GM12864 (cell line): ENCODE measurements at places on chromosomes 1 and 21.

- DNase-seq, result no peak
Measured at GRCh38 chr1:226360106-226360746, 47.7 kb downstream of the PARP1 start.

DNA sequence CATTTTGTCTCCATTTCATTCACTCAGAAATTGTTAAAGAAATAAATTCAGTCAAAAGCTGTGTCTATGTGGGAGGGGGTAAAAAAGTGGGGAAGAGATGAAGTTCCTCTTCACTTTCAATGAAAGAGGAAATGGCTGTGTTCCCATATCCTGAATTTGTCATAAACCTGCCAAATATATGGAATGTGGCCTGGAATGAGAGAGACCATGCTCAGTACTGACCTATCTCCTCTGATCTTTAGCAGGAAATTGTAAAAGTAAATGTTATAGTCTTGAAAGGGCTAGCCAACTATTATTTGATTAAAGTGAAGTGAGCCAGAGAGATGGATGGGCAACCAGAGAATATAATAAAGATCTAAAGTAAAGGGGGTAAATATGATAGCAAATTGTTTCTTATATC is 130.3 kb upstream of the C21orf91 start:
- DNase-seq, result no peak

GRCh38 chr21:33898586-33898985 is 17.0 kb downstream of the ATP5PO start:
- no peak for DNase-seq

DNA sequence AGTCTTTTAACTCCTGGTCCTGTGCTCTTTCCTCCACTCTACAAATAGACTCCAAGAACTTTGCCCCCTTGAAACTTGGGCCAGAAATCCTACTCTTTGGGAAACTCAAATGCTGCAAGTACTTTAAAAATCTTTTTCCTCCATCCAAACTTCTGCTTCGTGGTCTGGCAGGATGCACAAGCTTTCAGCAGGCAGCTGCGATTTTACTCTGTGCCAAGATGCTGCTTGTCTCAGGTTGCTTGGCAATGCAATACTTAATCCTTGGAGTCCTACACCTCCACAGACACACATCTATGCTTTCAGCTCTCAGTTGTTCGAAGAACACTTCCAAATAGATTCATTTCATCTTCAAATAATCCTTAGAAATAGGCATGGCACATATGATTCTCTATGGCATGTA is 435.3 kb upstream of the USP24 start:
- no peak for DNase-seq

- no peak for DNase-seq
Measured at GRCh38 chr1:25977801-25978200, 20.1 kb downstream of the PAFAH2 start.

DNA sequence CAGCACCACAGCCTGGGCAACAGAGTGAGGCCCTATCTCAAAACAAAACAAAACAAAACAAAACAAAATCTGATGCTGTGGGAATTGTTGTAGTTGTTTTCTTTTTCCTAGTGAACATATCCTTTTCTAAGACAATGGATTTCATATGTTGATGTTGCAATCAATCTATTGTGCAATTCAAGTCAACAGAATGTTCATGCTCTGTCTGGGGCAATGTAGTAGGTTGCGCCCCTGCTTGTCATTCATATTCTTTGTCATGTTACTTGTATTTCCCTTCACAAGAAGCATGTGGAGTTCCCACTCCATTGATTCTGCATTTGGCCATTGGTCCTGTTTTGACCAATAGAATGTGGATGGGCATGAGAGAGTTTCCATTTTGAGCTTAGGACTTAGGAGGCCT is 223.9 kb downstream of the DUSP10 start:
- no peak for DNase-seq
